ENCODE measurements at places on chromosomes 16 and 17.
A peak's percentile ranks its signal among the peaks of the same experiment; 100 is the strongest.

DNA sequence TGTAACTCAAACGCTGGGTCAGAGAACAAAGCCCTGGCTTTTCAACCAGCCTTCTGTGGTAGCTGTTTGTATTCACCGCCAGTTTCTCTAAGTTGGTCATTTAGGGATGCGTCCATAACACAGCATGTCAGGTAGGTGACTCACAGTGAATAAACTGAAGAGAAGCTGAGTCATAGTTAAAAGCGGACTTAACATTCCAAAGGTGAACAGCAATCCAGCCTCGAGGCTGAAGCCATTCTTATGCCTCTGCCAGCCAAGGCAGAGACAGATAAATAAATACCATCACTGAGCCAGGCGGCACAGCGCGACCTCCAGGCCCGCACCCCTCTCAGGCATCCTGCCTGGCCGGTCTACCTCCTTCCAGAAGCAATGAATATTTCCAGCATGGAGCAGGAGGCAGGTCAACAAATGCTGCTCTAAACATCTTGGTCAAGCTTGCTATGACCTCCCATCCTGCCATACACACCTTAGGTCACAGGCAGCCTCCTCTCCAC, 12.4 kb upstream of the CACNG4 start:
- no peak for DNase-seq

- DNase-seq: peak; percentile 95
Measured at GRCh38 chr16:85253084-85253941, 141.0 kb upstream of the CIBAR2 start.

GRCh38 chr16:20624882-20625807, 49.0 kb upstream of the ACSM2B start:
- DNase-seq: no peak

DNA sequence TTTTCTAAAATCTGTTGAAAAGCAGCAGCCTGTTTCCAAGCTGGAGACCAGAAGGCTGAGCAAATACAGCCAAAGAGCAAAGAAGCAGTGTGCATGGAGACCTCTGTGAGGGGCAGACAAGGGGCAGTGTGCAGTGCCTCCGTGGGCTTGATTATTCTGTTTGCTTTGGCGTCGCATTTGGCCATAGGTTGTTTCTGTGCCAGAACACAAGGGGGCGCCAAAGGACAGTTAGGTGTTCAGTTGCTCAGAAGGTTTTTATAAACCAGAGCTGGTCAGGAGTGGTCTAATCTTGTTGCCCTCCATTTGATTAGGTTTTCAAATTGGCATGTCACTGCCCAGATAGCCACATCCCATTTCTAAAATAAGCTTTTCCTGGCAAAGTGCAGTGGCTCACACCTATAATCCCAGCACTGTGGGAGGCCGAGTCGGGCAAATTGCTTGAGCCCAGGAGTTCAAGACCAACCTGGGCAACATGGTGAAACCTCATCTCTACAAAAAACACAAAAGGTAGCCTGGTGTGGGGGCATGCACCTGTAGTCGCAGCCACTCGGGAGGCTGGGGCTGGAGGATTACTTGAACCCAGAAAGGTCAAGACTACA, 10.6 kb downstream of the MYH3 start:
- DNase-seq: peak; percentile 70

GRCh38 chr16:19127674-19128131, 13.9 kb downstream of the ITPRIPL2 start:
- DNase-seq: no peak

GRCh38 chr17:71349908-71350600, 770.8 kb upstream of the SOX9 start:
- no peak for DNase-seq

- no peak for DNase-seq
Measured at GRCh38 chr16:81636298-81636993, 142.6 kb upstream of the PLCG2 start.

DNA sequence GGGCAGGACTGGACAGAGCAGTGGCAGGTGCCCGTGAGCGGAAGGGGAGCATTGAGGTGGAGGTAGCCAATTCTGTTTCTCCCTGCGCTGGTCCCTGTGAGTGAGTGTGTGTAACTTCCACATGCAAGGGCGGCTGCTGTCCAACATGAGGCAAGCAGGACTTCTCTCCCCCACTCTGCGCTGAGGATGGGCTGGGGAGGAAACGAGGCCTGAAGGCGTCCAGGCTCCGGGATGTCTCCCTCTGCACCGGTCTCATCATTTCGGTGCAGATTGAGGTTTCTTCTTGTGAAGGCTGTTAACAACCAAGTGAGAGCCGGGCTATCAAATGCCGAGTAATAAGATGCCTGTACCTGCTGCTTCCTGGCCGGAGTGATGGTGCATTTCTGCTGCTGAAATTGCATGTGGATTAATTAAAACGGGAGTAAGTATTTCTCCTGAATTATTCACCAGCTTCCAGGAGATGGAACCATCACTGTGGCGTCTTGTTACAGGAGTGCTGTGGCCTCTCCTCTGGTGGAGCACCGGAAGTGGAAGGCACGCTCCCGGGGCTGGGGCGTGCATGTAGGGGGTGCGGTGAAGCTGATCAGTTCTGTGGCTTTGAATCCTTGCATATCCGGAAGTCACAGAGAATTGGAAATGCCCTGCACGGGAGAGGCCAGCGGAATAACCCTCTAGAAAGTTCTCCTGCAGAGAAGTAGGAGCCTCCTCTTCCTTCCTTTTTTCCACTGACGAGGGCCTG, 41.7 kb upstream of the MGAT5B start:
- no peak for DNase-seq

DNA sequence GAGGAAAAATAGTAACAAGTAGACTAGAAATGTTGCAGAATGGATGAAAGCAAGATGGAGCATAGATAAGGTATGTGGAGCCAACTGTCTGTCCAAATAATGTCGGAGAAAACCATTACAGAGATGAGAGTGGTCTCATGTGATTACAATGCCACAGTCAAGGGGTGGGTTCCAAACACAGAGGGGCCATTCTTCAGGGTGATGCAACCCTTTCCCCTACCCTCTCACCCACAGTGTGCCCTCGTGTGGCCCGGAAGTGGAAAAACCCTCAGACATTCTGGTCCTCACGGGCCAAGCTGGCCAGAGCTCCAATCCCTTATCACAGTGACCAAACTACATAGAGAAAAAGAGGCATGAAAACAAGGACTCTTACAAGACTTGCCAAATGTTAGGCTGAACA, 17.7 kb upstream of the HS3ST3A1 start:
- DNase-seq: no peak

GRCh38 chr17:7656958-7657609, 6.4 kb downstream of the ATP1B2 start:
- DNase-seq: peak; percentile 73

All from brain (organoid and tissue), 16 donors.